ENCODE measurements at places on chromosomes 11 and 22.

GRCh38 chr11:23540101-23540561 lies 679.9 kb upstream of the CCDC179 start:
- H3K27me3 ChIP-seq = no peaks in the 10 kb centered on the region
- no peak overlapping the region for H3K4me3 ChIP-seq
- peaks cover 4% of the 10 kb centered on the region for H3K4me1 ChIP-seq
- DNase-seq = no peak
- no peaks in the 10 kb centered on the region for H3K36me3 ChIP-seq

GRCh38 chr11:71238941-71239340 lies 13.4 kb downstream of the SHANK2 start:
- no peak overlapping the region for H3K27ac ChIP-seq
- no peak overlapping the region for H3K4me3 ChIP-seq
- DNase-seq = no peak

DNA sequence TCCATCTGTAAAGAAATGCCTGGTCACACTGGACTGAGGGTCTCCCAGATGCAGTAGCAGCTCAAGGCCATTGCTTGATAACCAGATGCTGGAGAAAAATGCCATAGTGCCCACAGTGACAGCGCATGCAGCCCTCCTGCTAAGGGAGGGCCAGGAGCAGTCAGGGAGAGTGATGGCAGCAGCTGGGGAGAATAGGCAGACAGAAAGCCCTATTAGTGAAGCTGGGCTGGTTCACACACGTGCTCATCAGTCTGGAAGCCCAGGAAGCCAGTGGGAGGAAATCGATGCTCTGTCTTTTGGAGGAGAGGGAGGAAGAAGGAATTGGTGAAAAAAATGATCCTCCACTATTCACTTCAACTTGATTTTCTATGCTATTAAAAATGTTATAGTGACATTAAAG lies 82.9 kb downstream of the OSBP2 start:
- no peak overlapping the region for H3K4me3 ChIP-seq
- DNase-seq = no peak
- no peaks in the 10 kb centered on the region for H3K36me3 ChIP-seq
- peaks cover 10% of the 10 kb centered on the region for H3K27me3 ChIP-seq
- no peak overlapping the region for H3K27ac ChIP-seq

GRCh38 chr11:93194673-93195291 lies 3.0 kb downstream of the SLC36A4 start:
- H3K27me3 ChIP-seq = no peaks in the 10 kb centered on the region
- H3K27ac ChIP-seq = no peak overlapping the region
- no peak overlapping the region for H3K4me3 ChIP-seq
- H3K4me1 ChIP-seq = peaks cover 19% of the 10 kb centered on the region
- H3K36me3 ChIP-seq = peaks cover 11% of the 10 kb centered on the region
- no peak for DNase-seq

GRCh38 chr11:100141201-100141600 lies 545.9 kb upstream of the ARHGAP42 start:
- no peaks in the 10 kb centered on the region for H3K27me3 ChIP-seq
- no peaks in the 10 kb centered on the region for H3K4me1 ChIP-seq
- DNase-seq = no peak
- no peak overlapping the region for H3K4me3 ChIP-seq
- H3K27ac ChIP-seq = no peak overlapping the region

DNA sequence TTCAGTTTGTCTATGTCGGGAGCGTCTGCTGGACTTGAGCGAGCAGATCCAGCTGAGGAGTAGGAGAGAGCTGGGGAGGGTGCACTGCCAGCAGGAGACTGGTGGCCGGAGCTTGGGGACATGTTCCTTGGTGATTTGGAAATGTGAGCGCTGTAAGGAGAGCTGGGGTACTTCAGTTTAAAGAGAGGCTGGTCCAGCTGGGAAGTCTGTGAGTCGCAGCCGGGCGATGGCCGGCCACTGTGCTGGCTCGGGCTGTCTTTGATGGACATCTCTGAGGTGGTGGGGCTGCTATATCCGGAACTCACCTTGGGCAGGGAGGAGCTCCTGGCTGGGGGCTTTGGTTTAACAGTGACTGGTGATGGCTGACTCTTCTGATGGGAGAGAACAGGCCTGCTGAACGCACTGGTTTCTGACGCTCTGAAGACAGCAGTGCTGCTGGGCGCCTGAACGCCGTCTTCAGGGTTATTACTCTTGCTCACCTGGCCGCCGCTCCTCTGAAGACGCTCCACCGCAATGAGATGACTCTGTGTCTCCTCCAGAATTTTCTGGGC lies 63.6 kb upstream of the PITPNB start:
- H3K4me3 ChIP-seq = no peak overlapping the region
- no peak overlapping the region for H3K27ac ChIP-seq
- DNase-seq = no peak
- no peaks in the 10 kb centered on the region for H3K27me3 ChIP-seq

- no peaks in the 10 kb centered on the region for H3K27me3 ChIP-seq
- no peak for DNase-seq
- H3K36me3 ChIP-seq = peaks cover 1% of the 10 kb centered on the region
Observed at GRCh38 chr11:122808478-122808869, 29.8 kb upstream of the CRTAM start.

DNA sequence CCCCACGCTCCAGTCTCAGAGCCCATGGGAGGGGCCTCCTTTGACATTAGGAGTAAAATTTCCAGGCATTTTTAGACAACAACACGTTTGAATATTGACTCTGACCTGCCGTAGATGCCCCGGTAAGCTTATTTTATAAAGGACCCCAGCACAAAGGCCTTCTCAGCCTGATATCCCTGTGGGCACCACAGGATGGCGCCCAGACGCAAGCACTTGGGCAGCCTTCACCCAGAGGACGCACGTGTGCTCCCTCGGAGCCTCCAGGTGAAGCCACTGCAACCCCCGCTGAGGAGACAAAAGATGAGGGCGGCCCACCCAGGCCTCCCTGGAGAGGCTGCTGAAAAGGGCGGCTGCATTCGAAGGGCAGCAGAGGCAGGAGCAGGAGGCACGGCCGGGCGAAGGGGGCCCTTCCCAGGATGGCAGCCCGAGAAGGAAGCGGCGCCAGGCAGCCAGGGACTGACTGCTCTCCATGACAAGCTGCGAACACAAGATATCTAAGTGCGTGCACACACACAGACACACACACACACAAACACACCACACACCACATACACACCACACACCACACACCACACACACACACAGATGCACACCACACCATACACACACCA lies 15.2 kb upstream of the TH start:
- H3K36me3 ChIP-seq = no peaks in the 10 kb centered on the region
- peaks cover 7% of the 10 kb centered on the region for H3K27me3 ChIP-seq
- peaks cover 10% of the 10 kb centered on the region for H3K4me1 ChIP-seq
- H3K27ac ChIP-seq = no peak overlapping the region
- no peak for DNase-seq

DNA sequence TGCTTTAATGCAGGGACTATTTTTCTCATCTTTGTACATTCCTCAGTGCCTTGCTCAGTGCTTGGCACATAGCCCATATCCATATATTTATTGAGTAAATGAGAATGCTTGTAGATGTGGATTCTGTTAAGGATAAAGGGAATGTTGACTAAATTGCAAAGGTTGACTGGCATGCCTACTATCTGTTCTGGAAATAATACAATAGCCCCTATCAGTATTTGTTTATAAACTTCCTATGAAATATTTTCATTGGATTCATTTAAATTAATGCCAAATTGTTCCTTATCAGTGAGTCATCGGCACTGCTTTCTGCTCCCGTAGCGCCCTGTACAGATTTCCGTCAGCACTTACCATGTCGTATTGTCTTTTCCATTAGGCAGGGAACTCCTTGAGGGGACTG lies 8.0 kb downstream of the RNF121 start:
- H3K4me1 ChIP-seq = peaks cover 31% of the 10 kb centered on the region
- H3K27me3 ChIP-seq = no peaks in the 10 kb centered on the region
- H3K27ac ChIP-seq = no peak overlapping the region
- H3K4me3 ChIP-seq = no peak overlapping the region
- peaks cover 13% of the 10 kb centered on the region for H3K36me3 ChIP-seq

GRCh38 chr11:9875862-9876261 lies 212.0 kb downstream of the SWAP70 start:
- DNase-seq = no peak
- no peaks in the 10 kb centered on the region for H3K36me3 ChIP-seq
- H3K27ac ChIP-seq = no peak overlapping the region

- no peaks in the 10 kb centered on the region for H3K36me3 ChIP-seq
- no peak for DNase-seq
- H3K4me1 ChIP-seq = no peaks in the 10 kb centered on the region
Observed at GRCh38 chr11:12449961-12450715, 72.8 kb downstream of the PARVA start.

GRCh38 chr22:25751174-25751581 lies 9.2 kb downstream of the MYO18B start:
- H3K27ac ChIP-seq = no peak overlapping the region
- H3K27me3 ChIP-seq = no peaks in the 10 kb centered on the region
- DNase-seq = no peak
- H3K36me3 ChIP-seq = no peaks in the 10 kb centered on the region
